Stimulated activated CD8-positive, alpha-beta memory T cell treated with anti-CD3 and anti-CD28 coated beads, Interleukin-2, amount 100 ng/mL, for 48 hours (primary cell): ENCODE measurements at places on chromosomes 5 and 9.

DNA sequence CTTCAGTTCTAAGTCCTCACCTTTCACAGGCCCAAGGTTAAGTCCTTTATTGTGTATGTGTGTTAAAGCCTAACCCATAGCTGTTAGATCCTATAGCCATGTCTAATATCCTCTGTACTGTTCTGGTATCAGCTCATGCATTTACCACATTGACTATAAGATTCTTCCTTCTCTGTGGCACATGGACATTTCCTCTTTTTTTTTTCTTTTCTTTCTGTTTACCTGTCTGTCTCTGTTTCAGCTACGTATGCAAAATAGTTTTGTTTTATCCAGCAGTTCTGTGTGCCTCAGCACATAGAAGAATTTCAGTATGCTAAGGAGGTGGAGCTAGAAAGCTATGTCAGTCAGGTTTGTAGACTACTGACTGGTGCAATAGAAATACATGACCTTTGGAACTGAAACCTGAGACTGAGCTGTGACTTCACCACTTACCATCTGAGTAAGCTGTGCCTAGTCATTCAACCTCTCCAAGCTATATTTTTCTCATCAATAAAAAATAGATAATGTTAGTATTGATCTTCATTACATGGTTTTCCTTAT lies 155.6 kb upstream of the VLDLR start:
- no peak for DNase-seq

- DNase-seq: no peak
These were observed 17.8 kb upstream of the SLC25A51 start for GRCh38 chr9:37921546-37922300.

- DNase-seq: no peak
These were observed 43.7 kb downstream of the RANBP6 start for GRCh38 chr9:5971740-5972139.

DNA sequence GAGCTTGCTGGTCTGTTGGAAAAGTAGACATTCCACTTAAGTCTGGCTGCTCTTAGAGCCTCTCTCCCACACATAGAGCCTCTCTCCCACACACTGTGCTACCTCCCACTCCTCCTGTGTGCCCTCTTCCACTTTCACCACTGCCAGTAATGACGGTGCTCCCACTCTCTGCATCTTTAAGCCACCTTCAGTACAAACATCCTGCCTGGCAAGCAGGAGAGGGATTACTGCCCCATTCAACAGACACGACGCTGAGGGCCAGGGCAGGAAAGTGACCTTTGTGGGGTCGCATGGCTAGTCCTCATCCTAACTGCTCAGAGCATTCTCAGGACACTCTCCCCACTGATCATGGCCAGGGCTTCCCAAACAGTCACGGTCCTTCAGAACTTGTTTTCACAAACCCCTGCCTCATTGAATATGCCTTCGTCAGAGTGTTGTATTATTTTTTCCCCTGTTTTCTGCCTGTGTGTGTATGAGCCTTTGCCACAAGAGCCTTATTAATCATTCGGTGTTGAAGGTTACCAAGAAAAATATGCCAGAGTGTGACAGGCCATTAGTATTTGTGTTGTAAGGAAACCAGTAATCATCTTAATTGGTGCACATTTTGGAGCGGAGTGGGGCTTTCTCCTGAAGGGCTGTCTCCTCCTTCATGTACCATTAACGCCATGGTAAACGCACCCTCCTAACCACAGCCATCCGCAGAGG lies 87.1 kb upstream of the SAP30L start:
- no peak for DNase-seq

- DNase-seq: no peak
These were observed 84.9 kb downstream of the KLHL3 start for GRCh38 chr5:137651022-137651421.

GRCh38 chr5:96279801-96280542 lies 153.1 kb downstream of the PCSK1 start:
- DNase-seq: no peak

GRCh38 chr5:5122776-5123175 lies 17.4 kb upstream of the ADAMTS16 start:
- no peak for DNase-seq

GRCh38 chr9:104779946-104780535 lies 16.1 kb downstream of the NIPSNAP3B start:
- no peak for DNase-seq

GRCh38 chr9:10062629-10063395 lies 550.0 kb downstream of the PTPRD start:
- DNase-seq: no peak

- DNase-seq: no peak
These were observed 231.6 kb downstream of the SLF1 start for GRCh38 chr5:94849821-94850736.

GRCh38 chr5:168407211-168407610 lies 79.1 kb upstream of the RARS1 start:
- DNase-seq: no peak

- DNase-seq: no peak
These were observed 25.4 kb upstream of the NR3C1 start for GRCh38 chr5:143428738-143429420.

DNA sequence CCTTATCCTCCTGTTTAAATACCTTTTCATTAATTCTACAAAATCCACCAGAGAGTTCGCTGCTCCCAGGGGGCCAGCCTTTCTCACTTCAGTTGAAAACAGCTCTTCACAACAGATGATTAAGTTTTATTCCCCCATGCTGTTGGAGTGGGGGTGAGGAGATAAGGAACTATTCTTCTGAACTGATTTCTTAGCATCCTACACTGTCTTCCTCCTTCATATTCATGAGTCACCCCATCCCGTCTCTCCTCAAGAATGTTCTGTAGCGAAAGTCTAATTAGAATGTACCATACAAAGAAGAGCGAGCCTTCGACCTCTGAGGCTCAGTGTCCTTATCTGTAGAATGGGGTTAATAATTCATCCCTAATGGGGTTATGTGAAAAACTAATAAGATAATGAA lies 138.0 kb downstream of the PIK3R1 start:
- DNase-seq: no peak

DNA sequence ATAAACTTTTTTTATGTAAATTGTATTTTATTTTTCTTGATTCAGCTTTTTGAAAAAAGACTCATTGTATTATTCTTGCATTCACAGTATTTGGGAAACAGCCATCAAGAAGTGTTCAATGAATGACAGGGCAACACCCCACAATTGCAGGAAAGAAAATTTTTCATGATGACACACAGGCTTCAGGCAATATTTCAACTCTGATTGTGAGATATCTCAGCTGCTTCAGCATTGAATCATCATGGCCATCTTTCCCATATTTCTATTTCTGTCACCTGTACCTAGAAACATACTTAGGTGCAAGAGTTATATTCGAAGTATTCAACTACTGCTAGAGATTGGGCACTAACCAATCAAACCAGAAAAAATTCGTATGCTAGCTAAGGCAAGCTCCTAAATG lies 446.0 kb downstream of the ISL1 start:
- no peak for DNase-seq

DNA sequence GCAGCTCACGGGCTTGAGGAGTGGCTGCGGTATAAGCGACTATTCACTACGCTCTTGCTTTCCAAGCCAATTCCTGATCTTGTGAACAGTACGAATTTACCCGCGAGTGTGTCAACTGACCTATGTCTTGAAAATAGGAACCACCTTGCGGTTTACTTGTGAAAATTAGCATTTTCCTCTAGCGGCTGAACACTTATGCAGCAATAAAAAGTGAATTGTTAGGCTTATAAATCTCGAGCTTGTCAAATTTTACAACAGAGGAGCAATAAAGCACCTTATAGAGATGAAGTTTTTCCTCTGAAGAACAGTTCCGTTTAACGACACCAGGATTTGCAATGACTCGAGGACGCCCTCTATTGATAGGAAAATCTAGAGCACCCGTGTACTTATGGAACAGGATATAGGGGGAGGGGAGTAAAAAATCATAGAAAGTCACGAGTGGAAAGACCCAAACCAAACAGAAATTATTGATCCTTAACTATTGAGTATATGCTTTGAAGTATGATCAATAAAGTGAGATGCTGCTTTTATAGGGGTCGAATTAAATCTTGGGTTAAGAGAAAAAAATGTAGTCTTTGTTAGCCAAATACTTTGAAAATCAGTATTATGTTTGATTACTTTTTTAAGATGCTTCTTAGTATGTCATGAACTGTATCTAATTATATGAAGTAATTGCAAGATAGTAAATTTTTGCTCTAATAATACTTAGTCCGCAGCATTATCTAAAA lies 1.9 kb upstream of the RGMB start:
- DNase-seq: no peak

GRCh38 chr5:93721511-93721910 lies 19.9 kb downstream of the POU5F2 start:
- no peak for DNase-seq

DNA sequence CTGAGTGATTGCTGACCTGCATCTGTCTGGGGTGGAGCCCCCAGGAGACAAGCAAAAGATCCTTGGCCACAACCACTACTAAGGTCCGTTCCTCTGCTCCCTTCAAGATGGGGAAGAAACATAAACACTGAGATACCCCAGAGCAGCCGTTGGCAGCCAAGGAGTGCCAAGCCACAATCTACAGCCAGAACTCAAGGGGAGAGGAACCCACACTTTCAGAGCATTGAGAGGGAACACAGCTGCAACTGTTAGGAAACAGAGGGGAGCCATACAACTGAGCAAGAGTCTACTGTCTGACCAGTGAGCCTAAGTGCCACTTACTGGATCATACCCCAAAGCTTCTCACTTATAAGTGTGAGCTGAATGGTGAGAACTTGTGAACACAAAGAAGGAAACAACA lies 44.6 kb upstream of the ADRB2 start:
- DNase-seq: no peak

DNA sequence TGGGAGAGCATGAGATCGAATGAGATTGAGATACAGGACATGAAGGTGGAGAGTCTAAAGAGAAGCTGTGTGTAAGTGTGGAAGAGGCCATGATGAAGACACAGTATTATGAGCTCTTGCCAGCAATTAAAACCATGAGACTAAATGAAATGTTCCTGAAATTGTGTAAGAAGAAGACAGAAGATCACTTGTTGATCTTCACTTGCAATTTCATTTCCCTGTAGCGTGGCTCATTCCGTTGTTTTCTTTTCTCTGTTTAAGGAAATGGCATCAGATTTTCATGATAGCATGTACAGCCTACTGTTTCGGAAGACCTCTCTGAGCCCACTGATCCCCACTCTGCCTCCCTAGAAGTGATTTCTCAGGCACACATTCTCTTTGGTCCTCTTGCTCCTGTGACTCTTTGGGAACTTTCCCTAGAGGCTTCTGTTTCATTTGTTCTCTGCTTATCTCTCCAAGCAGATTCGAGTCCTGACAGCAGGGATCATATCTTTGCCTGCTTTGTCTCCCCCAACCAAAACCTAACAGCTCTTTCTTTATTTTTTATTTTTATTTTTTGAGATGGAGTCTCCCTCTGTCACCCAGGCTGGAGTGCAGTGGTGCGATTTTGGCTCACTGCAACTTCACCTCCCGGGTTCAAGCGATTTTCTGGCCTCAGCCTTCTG lies 16.8 kb downstream of the PIP5K1B start:
- DNase-seq: no peak

GRCh38 chr9:93473411-93473810 lies 20.0 kb upstream of the FAM120AOS start:
- no peak for DNase-seq

- DNase-seq: no peak
These were observed 166.3 kb upstream of the ZNF608 start for GRCh38 chr5:124912638-124913328.

DNA sequence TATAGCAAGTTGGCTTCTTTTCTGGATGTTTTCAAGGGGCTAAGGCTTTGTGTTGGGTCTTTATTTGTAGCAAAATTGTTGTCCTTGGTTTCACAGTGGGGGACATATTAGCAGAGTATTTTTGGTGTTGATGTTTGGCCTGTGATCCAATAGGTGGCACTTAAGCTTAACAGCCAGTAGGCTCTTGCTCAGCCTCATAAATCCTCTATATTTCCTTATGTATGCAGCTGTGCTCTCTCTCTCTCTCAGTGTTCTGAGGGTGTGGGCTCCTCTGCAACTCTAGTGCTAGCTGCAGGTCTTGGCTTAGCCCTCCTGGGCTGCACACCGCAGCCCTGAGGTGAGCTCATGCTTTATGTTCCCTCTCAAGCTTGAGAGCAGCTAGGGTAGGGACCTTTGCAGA lies 195.0 kb upstream of the GHR start:
- no peak for DNase-seq

- DNase-seq: no peak
These were observed 239.0 kb downstream of the FGF10 start for GRCh38 chr5:44150075-44150723.

DNA sequence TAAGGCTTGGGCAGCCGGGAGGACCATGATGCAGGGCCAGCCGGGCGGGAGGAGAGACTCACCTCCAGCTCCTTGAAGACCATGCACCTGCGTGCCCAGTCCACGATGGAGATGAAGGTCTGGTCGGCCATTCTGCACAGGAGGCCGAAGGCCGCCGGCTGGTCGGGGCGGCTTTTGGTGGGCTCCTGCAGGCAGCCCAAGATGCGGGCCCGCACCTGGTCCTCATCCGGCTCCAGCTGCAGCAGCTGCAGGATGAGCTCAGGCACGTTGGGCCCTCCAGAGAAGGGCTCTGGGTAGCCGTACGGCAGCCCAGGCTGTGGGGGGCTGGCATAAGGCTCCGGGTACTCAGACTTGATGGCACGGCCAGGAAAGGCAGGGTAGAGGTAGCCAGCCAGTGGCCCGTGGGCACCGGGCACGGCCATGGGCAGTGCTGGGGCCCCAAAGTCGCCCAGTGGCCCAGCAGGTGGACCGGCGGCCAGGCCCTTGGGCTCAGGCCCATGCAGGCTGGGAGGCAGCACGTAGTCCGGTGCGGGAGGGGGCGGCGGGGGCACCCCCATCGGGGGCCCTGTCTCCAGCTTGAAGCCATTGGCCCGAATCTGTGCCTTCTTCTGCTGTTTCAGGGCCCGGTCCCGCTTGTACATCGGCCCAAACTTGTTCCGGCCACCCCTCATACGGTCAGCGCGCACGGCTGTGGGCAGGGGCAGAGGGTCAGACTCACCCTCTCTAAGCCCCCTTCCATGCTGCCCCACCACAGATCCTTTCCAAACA lies 7.0 kb downstream of the NR5A1 start:
- DNase-seq: no peak

DNA sequence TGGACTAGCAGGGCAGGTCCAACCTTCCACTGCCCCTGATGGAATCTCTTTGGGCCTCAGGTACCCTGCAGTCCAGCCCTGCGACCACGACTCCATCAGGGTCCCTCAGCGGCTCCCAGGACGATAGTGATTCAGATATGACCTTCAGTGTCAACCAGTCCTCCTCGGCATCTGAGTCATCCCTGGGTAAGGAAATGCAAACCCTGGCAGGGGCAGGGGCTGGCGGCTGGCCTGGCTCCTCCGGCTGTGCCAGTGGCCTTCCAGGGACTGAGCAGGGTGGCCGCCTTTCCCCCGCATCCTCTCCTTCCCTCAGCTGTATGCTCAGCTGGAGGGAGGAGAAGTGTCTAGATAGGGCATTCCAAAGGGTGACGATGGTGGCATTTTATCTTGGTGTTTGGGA lies 45.0 kb downstream of the NEURL1B start:
- DNase-seq: no peak

DNA sequence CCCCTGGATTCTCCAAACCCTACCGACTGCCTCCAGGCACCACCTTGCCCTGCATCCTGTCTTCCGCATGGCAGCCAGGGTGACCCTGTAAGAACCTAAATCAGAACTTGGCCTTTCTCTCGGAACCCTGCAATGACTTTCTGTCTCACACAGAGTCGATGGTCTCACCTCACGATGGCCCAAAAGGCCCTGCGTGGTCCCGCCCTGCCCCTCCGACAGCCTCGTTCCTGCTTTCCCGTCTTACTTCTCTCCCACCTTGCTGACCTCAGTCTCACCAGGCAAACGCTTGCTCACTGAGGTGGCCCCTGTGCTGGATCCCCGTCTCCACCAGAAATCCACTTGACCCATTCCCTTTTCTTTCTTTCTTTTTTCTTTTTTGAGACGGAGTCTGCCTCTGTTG lies 142.7 kb upstream of the PHYKPL start:
- DNase-seq: no peak

GRCh38 chr5:33846851-33847250 lies 44.9 kb downstream of the ADAMTS12 start:
- no peak for DNase-seq
